GM23338 (cell line): ENCODE measurements at places on chromosomes 7 and 10. TPM values are rescaled to one million over a fixed set of nuclear protein-coding genes. Genes with fewer than 3 reads are reported as not detected.

The GPR26 gene
- 0.06 TPM in 1 of 2 replicates, not detected in the other for polyA plus RNA-seq

The LRIT1 gene
- polyA plus RNA-seq = not detected in 2 replicates

The BEND7 gene
- 3.1 and 3.7 TPM in 2 replicates for polyA plus RNA-seq

The WDR86 gene
- 7.1 and 9.1 TPM in 2 replicates for polyA plus RNA-seq

The ZNF365 gene
- polyA plus RNA-seq = 0.19 and 0.42 TPM in 2 replicates
